ENCODE measurements at places on chromosomes 1 and 21.

DNA sequence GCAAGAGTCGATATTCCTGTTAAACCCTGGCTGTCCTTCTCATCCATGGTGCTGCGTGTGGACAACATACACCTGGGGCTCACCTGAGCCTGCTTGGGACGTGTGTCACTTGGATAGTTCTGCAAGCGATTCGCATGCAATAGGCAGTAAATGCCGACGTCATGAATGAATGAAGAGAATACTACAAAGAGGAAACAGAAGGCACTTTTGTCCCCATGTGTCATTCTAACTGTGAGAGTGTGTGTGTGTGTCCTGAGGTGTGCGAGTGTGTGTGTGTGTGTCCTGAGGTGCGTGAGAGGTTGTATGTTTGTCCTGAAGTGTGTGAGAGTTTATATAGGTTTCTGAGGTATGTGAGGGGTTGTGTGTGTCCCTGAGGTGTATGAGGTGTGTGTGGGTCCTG is 647 bp upstream of the TCP10L start:
- DNase-seq = no peak

DNA sequence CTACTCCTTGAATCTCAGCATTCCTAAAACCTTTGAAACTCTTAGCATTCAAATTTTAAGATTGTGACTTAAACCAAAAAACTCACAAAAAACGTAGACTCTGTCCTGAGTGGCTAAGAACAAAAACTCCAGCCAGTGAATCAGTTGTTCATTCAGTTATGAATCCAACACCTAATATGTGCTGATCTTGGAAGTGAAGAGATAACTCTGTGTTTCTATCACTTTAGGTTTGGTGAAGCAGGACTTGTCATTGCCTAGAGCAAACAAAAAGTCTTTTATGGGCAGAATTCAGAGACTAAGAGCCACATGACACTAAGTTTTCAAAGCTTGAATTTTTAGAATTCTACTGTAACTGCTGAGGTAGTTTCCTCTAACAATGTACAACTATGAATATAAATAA is 10.4 kb upstream of the GPR137B start:
- no peak for DNase-seq

- no peak for DNase-seq
Measured at GRCh38 chr1:51000160-51000559, 30.1 kb downstream of the CDKN2C start.

DNA sequence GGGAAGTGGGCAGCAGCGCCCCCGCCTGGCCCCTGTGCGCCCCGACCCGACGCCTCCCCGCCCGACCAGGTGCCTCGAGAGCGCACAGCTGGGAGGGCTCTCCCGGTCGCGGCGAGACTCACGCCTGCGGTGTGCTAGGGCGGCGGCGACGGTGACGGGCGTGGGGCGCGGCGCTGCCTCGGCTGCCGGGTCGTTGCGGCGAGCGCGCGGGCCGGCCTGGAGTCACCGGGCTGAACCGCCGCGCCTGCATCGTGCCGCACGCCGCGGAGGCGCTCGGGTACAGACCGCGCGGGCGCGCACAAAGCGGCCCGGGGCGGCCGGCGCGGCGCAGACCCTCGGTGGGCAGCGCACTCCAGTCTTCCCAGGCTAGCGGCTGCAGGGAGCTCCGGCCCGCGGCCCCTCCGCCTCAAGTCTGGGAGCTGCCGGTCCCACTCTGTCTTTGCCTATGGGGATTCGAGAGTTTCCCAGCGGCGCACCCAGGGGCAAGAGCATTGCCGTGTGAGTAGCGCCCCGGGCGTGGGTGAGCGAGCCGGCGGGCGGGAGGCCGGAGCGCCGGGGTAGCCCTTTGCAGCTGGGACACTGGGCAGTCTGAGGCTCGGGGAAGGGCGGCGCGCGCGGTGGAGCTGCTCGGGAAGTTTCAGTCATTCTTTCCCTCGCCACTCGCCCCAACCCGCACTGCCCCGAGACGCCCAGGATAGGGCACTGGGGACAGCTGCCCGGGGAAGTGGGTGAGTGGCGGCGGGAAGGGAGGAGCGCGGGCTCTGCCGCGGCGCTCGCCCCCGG is at the start of gene SLC35F3:
Gene SLC35F3, plus strand, starts transcription at position 44 of the 783 bp plus-strand sequence.
- DNase-seq = no peak

DNA sequence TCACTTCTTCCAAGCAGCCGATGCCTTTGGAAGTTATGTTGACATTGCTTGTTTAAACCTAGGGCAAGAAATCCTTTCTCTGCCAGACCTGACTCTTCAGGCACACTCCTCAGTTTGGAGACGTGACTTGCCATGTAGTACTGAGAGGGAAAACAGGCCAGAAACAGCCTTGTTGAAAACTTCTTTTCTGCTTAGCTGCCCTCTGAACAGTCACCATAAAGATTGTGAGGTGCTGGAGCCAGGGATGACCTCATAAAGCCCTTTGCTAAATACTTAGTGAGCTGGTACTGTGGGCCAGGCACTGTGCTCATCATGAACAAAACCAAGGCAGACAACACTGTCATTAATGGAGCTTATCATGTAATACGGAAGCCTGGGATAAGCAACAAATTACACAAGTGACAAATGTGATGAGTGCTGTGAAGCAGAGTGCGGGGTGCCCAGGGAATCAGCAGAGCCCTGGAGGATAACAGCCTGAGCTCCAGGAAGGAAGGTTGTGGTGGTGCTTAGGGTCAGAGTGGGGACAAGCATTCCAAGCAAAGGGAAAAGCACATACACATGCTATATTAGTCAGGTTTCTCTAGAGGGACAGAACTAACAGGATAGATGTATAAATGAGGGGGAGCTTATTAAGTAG is 42.4 kb downstream of the MTARC1 start:
- DNase-seq = no peak

DNA sequence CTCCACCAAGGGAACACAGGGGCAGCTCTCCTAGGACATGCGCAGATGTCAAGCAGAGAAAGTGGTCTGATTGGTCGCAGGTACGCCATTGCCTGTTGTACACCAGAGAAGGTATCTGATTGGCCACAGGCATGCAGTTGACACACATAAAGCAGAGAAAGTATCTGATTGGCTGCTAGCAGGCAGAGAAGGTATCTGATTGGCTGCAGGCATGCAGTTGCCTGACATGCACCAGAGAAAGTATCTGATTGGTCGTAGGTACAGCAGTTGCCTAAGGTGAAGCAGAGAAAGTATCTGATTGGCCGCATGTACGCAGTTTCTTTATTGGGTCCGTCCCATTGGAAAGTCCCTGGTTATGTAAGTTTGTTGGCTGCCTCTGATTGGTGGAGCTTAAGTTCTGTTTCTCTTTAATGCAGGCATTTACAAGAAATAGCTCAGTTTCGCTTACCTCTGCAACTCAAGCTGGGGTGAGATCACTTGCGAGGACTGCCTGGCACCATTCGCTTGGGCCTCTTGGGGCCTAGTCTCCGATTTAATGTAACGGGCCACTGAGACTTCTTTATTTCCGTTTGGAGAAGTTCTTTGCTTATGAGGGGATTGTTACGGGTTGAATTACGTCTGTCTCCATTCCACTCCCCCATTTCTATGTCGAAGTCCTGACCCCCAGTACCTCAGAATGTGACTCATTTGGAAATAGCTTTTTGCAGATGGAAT is 74.2 kb downstream of the SIK1 start:
- DNase-seq = no peak

GRCh38 chr1:111221633-111222291 is 5.8 kb upstream of the CHI3L2 start:
- no peak for DNase-seq

- no peak for DNase-seq
Measured at GRCh38 chr1:27118440-27118689, 36.6 kb downstream of the SLC9A1 start.

GRCh38 chr1:228058172-228058948 is 24.1 kb upstream of the ARF1 start:
- DNase-seq = no peak

DNA sequence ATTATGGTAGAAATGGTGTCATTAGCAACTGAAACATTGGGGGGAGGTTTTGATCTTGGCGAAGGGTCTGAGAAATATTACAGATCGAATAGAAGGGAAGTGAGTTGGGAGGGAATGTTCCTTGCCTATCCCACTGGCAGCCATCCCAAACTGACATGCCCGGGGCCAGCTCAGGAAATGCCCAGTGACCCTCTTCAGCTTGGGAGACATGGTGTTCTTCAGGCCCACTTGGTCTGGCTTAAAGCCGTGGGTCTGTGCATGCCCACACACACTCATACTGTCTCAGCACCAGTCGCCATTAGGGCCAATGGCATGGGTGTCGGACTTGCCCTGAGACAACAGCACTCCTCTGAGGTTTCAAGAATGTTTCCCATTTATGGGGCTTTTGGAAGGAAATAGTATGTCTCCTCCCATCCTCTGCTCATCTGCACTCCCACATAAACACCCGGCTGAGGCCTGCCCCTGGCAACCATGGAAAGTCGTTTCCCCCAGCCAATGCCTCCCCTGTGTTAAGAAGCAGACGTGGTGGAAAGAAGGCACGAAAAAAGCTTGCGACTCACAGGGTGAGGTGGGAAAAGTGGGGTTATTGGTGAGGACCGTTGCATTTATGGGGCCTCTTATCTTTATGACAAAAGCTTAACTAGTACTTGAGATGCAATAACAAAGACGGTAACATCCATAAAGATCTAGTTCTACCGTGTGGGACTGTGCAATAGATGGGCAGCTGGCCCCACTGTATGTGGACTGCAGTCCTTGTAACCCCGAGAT is 2.0 kb downstream of the RNF186 start:
- no peak for DNase-seq

DNA sequence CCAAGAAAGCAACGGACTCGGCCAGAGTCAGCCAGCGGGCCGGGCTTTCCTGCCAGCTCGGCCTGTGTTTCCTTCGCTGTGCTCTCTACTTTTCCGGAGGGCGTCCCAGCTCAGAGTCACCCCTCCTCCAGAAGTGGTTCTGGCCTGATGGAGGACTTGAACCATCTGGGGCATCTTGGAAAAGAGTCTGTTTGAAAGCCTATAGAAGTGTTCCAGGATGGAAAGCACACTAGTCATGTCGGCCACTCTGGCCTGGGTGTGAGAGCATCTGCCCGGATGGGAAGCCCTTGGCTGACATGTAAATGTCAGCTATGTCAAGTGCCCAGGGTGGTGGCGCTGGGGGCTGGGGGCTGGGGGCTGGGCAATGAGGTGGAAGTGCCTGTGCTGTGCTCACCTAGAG is 113.4 kb downstream of the DHRS3 start:
- no peak for DNase-seq

DNA sequence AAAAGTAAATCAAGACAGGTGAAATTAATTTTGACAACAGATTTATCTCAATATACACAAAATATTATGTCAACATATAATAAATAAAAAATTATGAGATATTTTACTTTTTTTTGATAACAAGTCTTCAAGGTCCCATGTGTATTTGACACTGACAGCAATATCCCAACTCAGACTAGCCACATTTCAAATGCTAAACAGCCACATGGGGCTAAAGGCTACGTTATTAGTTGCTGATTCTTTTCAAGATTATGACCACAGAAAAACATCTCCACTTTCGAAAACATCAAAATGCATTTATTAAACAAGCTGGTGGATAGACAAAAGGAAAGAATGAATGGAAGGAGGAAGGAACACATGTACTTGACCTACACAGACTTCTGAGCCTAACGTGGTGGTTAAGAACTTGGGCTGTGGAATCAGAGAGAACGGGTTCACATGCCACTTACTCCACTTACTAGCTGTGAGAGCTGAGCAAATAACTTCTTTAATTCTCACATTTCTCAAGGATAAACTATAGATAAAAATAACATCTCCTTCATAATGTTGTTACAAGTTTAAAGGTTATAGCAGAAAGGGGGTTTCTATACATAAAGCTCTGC is 13.4 kb downstream of the PTPN14 start:
- DNase-seq = no peak

GRCh38 chr1:33030575-33030974 is 6.1 kb downstream of the AK2 start:
- DNase-seq = no peak

Measured in T-helper 9 cell (primary cell).